ENCODE measurements at places on chromosomes 6 and 20.

GRCh38 chr6:140364916-140365315 lies 990.5 kb upstream of the CITED2 start:
- no peak for DNase-seq

- DNase-seq: no peak
Observed at GRCh38 chr6:34249469-34250261, 859 bp upstream of the SMIM29 start.

GRCh38 chr6:46287681-46288080 lies 116.9 kb upstream of the ENPP5 start:
- DNase-seq: no peak

GRCh38 chr6:87407561-87407900 lies 241 bp upstream of the CFAP206 start:
- DNase-seq: no peak
